ENCODE measurements at places on chromosomes 7 and 10.
A peak's percentile ranks its signal among the peaks of the same experiment; 100 is the strongest.

DNA sequence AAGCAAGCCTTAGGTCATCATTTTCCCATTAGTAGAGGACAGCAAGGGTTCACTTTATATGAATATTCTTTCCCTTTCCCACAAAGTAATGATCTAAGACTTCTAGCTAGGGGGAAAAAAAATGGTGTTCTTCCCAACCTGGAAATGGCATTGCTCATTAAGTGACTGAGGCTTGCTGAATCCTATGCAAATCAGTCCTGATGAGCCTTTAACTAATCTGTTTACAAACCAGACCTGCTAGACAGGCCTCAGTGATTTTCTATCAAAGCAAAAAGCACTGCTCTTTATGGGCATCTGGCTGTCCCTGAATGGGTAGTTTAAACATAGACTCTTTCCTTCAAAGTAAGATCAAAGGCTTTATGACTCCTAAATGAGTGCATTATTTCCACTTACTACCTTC, 146.3 kb downstream of the HIBADH start:
- no peak for DNase-seq

GRCh38 chr10:104072786-104073185, 12.9 kb downstream of the COL17A1 start:
- DNase-seq: no peak

DNA sequence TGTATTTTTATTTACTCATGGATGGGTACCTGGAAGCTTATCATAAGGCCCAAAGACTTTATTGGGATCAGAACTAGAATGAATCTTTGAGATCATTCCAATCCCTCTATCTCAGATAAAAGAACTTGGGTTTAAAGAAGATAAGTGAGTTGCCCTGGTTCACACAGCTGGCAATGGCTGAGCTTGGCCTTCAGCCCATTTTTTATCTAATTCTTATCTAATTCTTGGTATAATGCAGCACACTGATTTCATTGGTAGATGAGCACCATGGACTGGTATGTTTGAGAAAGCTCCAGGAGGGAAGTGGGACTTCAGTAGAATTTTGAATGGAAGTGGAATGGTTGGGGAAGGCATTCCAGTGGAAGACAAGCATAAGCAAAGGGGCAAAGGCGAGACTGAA, 558.9 kb downstream of the REEP3 start:
- DNase-seq: no peak

DNA sequence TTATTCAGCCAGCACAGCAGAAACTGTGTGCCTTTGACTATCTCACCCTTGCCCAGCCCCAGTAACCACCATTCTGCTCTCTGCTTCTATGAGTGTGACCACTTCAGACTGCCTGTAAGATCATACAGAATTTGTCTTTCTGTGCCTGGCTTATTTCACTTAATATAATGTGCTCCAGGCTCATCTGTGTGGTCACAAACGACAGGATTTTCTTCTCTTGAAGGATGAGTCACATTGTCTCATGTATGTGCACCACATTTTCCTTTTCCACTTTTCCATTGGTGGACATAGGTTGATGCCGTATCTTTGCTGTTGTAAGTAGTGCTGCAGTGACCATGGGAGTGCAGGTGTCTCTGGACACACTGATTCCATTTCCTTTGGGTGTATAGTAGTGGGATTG, 122.5 kb upstream of the LANCL2 start:
- DNase-seq: no peak

- DNase-seq: no peak
These were observed 3.3 kb downstream of the GATA3 start for GRCh38 chr10:8057636-8058273.

GRCh38 chr7:31761646-31762045, 74.6 kb downstream of the PPP1R17 start:
- DNase-seq: no peak

GRCh38 chr10:71661060-71661622, 58.4 kb downstream of the C10orf105 start:
- no peak for DNase-seq

GRCh38 chr7:106844279-106844997, 20.6 kb upstream of the PIK3CG start:
- DNase-seq: no peak

GRCh38 chr10:132926070-132926469, 16.3 kb downstream of the CFAP46 start:
- DNase-seq: no peak

DNA sequence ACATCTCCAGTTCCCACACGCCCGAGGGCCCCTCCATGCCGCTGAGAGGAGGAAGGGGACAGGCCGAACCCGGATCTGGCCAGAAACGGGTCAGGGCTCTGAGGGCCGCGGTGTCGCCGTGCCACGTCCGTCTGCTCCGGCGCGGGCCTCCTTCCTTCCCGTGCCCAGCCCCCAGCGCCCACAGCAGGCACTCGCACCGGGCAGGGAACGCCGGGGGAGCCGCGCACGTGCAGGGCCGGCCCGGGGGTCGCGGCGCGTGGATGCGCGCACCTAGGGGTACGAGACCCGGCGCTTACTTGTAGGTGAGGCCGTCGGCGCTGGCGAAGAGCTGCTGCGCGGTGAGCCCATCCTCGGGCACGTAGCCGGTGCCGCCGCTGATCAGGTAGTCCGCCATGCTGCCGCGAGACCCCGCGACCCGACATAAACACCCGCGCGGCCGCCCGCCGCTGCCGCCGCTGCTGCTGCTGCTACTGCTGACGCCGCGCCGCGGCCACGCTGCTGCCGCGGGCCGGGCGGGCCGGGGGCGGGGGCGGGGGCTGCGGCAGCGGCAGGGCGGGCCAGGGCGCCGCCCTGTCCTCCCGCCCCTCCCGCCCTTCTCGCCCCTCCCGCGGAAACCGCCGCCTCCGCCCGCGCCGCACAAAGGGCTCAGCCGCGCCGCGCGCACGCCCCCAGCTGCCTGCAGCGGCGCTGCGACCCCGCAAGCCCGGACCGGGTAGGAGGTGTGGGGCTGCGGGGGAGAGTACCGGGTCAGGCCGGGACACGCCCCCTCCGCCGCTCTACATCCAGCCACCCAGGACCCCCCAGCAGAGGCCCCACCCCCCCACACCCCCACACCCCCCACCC, 4.1 kb downstream of the IMPDH1 start:
- peak; percentile 60 for DNase-seq

- peak; percentile 25 for DNase-seq
These were observed 35.3 kb downstream of the PALD1 start for GRCh38 chr10:70513848-70514309.

GRCh38 chr7:113774182-113774807, 144.5 kb downstream of the PPP1R3A start:
- DNase-seq: no peak

DNA sequence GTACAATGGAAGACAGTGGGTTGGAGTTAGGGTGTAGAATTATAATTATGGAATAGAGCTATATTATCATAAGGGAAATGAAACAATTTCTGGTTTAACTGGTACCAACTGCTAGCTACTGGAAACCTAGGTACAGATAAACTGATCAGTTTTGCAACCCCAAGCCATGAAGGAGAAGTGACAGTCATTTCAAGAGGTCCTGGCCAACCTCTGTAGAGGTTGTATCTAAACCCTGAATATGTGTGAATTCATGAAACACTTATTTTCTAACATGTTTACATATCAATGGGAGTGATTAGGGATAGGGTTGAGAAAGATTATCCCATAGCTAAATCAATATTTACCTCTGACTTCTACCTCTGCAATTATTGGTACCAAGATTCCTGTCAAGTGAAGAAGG, 29.9 kb upstream of the CC2D2B start:
- DNase-seq: no peak

DNA sequence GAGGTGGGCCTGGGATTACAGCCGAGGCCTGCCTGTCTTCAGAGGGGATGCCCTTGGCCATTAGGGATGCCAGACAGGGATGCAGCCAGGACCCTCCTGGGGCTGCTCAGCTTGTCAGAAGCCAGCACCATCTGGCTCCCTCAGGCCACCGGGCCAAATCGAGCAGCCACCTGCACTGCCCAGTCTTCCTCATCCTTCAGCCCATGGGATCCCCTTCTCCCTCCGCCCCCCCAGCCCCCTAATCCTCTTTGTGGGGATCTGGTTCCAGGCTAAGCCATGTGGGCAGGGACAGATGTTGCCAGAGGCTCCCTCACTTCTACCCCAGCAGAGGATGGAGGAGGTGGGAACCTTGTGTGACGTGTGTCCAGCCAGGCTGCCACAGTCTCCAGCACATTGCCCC, 137.4 kb upstream of the PPIF start:
- DNase-seq: no peak

Data from CD4-positive, alpha-beta T cell treated with Interferon gamma for 1 hour (primary cell).